MM.1S (cell line): ENCODE measurements at places on chromosomes 7 and 10.

- H3K27ac ChIP-seq: no peak overlapping the region
- H3K4me1 ChIP-seq: no peaks in the 10 kb centered on the region
- H3K36me3 ChIP-seq: no peaks in the 10 kb centered on the region
- no peak overlapping the region for H3K4me3 ChIP-seq
- H3K27me3 ChIP-seq: peaks cover 19% of the 10 kb centered on the region
- DNase-seq: no peak
These were observed 31.8 kb downstream of the NEUROG3 start for GRCh38 chr10:69541463-69541862.

GRCh38 chr10:112844681-112845544 is 105.1 kb upstream of the TCF7L2 start:
- no peak overlapping the region for H3K4me3 ChIP-seq
- no peaks in the 10 kb centered on the region for H3K4me1 ChIP-seq
- no peaks in the 10 kb centered on the region for H3K27me3 ChIP-seq
- H3K27ac ChIP-seq: no peak overlapping the region

DNA sequence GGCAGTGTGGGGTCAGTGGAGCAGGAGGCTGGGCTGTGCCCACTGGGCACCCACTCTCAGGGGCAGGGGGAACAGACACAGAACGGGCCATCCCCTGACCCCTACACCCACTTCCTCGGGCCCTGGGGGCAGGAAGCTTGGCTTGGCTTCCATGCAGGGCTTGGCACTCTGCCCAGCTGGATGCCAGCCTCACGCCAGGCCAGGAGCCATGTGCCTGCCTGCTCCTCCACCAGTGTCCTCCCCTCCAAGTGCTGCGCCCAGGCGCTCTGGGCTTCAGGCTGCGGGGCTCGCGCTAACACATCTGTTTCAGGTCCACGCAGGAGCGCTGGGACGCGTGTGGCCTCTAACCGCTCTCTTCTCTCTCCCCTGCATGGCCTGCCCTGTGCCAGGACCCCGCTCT is 12.7 kb downstream of the LDB3 start:
- H3K36me3 ChIP-seq: no peaks in the 10 kb centered on the region
- peaks cover 31% of the 10 kb centered on the region for H3K27me3 ChIP-seq
- no peak overlapping the region for H3K27ac ChIP-seq

GRCh38 chr10:6665847-6666246 is 85.8 kb upstream of the PRKCQ start:
- DNase-seq: peak; percentile 61
- H3K27ac ChIP-seq: no peak overlapping the region
- no peaks in the 10 kb centered on the region for H3K27me3 ChIP-seq

DNA sequence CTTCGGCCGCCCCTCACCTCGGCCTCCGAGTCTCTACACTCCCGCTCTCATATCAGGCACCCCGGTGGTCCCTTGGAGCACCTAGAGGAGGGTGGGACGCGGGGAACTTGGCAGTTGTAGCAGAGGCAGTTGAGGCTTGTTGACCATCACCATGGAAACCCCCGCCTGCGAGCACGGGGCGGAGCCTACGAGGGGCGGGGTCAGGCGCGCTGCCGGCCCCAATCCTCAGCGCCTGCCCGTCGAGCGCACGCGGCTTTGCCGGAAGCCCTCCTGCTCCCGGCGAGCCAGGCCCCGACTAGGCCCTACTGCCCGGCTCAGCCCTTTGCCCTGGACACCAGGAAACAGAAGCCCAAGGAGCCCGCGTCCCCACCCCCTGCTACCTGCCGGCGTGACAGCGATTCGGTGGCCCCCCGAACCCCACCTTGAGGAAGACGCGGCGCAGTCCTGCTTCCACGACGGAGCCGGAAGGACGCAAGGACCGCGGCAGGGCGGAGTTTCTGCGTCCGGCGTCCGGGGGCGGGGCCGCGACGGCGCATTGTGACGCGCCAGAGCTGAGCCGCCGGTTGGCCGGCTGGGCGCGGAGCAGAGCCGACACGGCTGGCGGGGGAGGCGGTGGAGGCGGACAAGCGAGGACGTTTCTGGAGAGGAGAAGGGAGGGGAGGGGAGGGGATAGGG is at the start of gene HNRNPF:
Gene HNRNPF (minus strand): TSS at position 477 of the 675 bp plus-strand sequence. CDS start 21,302 bp downstream, outside the sequence.
- H3K4me1 ChIP-seq: peaks cover 7% of the 10 kb centered on the region; the same call in 1 of the 2 replicates
- peak within 1 kb of the TSS; percentile 91 for H3K4me3 ChIP-seq
- H3K27ac ChIP-seq: peak within 1 kb of the TSS; percentile 100
- H3K36me3 ChIP-seq: no peaks in the 10 kb centered on the region

GRCh38 chr7:77464589-77464988 is 48.4 kb upstream of the GSAP start:
- H3K36me3 ChIP-seq: no peaks in the 10 kb centered on the region
- H3K27me3 ChIP-seq: no peaks in the 10 kb centered on the region
- peaks cover 4% of the 10 kb centered on the region; the same call in 1 of the 2 replicates for H3K4me1 ChIP-seq
- DNase-seq: no peak

GRCh38 chr10:128314686-128315085 is 188.5 kb upstream of the MKI67 start:
- H3K27me3 ChIP-seq: no peaks in the 10 kb centered on the region; the same call in 1 of the 2 replicates
- H3K4me1 ChIP-seq: no peaks in the 10 kb centered on the region
- H3K27ac ChIP-seq: no peak overlapping the region
- no peaks in the 10 kb centered on the region for H3K36me3 ChIP-seq
- no peak overlapping the region for H3K4me3 ChIP-seq

DNA sequence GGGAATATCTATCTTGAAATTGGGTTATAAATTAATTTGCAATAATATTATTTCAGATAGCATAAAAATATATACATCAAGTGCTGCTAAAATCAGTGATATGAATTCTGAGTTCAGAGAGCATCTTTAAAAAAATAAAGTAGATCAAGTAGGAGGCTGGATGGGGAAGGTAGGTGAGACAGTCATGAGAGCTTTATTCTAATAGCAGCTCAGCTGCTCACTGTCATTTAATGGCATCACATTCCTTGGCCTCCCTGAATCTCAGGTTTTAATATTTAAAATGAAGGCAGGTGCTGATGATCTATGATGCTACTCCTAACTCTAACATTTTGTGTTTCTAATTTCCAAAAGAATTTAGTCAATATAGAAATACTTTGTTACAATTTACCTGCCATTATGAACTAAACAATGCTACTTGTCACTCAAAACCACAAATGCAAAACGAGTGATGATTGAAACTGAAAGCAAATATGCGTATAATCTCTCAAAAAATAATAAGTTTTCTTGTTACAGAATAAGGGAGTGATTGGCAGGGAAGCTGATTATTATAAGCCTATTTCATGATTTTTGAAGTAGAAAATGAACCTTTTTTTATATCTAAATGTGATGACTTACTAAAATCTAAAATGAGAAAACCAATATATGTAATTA is 147.6 kb upstream of the CSTF2T start:
- no peaks in the 10 kb centered on the region for H3K27me3 ChIP-seq
- H3K27ac ChIP-seq: no peak overlapping the region
- peaks cover 17% of the 10 kb centered on the region for H3K4me1 ChIP-seq
- no peaks in the 10 kb centered on the region for H3K36me3 ChIP-seq

DNA sequence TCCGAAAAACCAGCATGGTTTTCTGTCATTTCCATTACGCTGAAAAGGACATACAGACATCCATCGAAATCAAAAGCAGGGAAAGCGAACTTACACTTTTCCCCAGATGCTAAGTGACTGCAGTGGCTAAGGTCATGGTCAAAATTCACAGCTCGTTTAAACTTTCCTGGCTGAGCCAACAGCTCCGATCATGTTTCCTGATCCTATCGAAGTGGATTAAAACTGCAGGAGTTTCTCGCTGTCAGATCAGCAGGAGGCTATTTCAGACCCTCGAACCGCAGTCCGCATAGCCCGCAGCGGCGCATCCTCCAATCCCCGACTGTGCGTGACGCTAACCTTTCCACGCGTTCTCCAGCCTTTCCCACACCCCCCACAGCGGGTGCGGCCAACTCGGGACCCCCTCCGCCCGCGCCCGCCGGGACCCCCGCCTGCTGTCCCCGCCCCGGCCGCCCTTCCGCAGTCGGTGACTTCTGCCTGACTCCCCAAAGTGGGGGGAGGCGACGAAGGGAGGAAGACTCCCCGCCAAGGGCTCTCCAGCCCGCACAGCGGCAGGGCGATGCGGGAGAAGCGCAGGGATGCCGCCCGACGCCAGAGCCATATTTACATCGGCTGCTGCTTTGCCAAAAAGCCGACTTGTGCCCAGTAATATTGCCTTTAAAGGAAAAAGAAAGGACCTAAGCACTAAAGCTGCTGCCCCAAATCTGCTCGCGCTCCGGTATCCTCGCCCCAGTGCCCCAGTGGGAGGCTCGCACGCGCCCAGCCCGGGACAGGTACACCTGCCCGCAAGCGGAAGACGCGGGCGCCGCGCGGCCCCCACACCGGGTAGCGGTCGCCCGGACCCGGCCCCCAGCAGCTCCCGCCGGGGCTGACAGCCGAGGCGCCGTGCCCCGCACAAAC is 1.2 kb downstream of the PIP4K2A start:
- H3K36me3 ChIP-seq: no peaks in the 10 kb centered on the region
- peak overlapping the region; percentile 59; the same call in 1 of the 2 replicates for H3K27ac ChIP-seq
- no peaks in the 10 kb centered on the region for H3K27me3 ChIP-seq
- peak; percentile 43 for DNase-seq
- H3K4me1 ChIP-seq: 0 out of 2 replicates have a peak, but pooled peaks cover 12% of the 10 kb centered on the region

DNA sequence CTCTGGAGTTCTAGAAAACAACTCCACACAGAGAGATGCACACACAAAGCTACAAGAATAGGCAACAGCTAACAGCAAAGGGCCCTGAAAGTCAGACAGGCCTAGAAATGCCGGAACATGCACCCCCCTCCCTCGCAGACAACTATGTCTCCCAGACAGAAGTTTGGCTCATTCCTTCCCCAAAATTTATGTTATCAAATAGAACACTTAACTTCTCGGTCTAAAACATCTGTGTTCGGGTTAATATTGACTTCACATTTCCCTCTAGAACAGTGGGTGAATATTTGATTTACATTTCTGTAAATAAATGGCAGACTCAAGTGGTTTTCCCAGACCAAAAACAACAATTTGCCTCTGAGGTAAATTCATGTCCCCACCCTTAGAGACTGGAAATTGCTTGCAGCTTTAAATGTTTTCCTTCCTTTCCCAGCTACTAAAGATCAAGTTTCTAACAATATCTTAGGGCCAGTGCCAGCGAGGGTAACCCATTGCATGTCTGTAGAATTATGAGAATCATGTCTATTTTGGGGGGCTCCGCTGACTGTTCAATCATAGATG is 92.5 kb upstream of the INHBA start:
- H3K27me3 ChIP-seq: no peaks in the 10 kb centered on the region
- H3K4me3 ChIP-seq: no peak overlapping the region
- no peak for DNase-seq
- H3K36me3 ChIP-seq: no peaks in the 10 kb centered on the region
- no peaks in the 10 kb centered on the region for H3K4me1 ChIP-seq
- H3K27ac ChIP-seq: no peak overlapping the region

- no peaks in the 10 kb centered on the region for H3K27me3 ChIP-seq
- no peaks in the 10 kb centered on the region for H3K36me3 ChIP-seq
- no peaks in the 10 kb centered on the region for H3K4me1 ChIP-seq
- H3K4me3 ChIP-seq: no peak overlapping the region
These were observed 84.0 kb downstream of the UBE3C start for GRCh38 chr7:157222687-157223086.

DNA sequence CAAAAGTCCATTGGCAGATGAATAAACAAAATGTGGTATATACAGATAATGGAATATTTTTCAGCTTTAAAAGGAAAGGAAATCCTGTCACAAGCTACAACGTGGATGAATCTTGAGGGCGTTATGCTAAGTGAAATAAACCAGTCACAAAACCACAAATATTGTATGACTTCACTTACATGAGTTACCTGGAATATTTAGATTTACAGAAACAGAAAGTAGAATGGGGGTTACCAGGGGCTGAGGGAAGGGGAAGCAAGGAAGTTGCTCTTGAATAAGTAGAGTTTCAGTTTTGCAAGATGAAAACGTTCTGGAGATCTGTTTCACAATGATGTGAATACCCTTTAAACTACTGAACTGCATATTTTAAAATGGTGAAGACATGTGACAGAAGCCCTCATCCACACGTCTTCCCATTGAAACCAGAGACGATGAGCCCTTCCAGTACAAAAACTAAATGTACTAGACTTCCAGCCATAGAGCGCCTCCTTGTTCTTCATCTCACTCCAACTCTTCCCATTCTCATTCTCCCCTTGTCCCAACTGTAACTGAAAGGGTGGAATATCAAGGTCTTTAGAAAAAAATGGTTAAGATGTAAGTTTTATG is 62.4 kb downstream of the MICU1 start:
- peak overlapping the region; percentile 65 for H3K27ac ChIP-seq
- peak overlapping the region; percentile 21; the same call in 1 of the 2 replicates for H3K4me3 ChIP-seq
- no peaks in the 10 kb centered on the region for H3K36me3 ChIP-seq

- peaks cover 12% of the 10 kb centered on the region for H3K4me1 ChIP-seq
- H3K36me3 ChIP-seq: no peaks in the 10 kb centered on the region
- H3K27ac ChIP-seq: no peak overlapping the region
- no peaks in the 10 kb centered on the region for H3K27me3 ChIP-seq
- no peak overlapping the region for H3K4me3 ChIP-seq
- DNase-seq: no peak
These were observed 58.0 kb downstream of the ABLIM1 start for GRCh38 chr10:114600057-114600456.

GRCh38 chr7:24340727-24341126 is 56.7 kb downstream of the NPY start:
- H3K4me1 ChIP-seq: no peaks in the 10 kb centered on the region
- no peaks in the 10 kb centered on the region for H3K27me3 ChIP-seq
- no peak overlapping the region for H3K4me3 ChIP-seq
- DNase-seq: no peak

GRCh38 chr7:82859106-82859850 is 303.4 kb downstream of the PCLO start:
- no peak overlapping the region for H3K27ac ChIP-seq
- H3K27me3 ChIP-seq: no peaks in the 10 kb centered on the region
- H3K4me1 ChIP-seq: no peaks in the 10 kb centered on the region
- H3K4me3 ChIP-seq: no peak overlapping the region
- DNase-seq: peak; percentile 21
- no peaks in the 10 kb centered on the region for H3K36me3 ChIP-seq

- H3K27me3 ChIP-seq: no peaks in the 10 kb centered on the region
- H3K4me1 ChIP-seq: no peaks in the 10 kb centered on the region
- no peaks in the 10 kb centered on the region for H3K36me3 ChIP-seq
- DNase-seq: no peak
These were observed 2.1 kb downstream of the ADIRF start for GRCh38 chr10:86970162-86970981.
